ENCODE measurements at places on chromosomes 1 and 21. TPM values are rescaled to one million over a fixed set of nuclear protein-coding genes. Genes with fewer than 3 reads are reported as not detected.
A peak's percentile ranks its signal among the peaks of the same experiment; 100 is the strongest.

DNA sequence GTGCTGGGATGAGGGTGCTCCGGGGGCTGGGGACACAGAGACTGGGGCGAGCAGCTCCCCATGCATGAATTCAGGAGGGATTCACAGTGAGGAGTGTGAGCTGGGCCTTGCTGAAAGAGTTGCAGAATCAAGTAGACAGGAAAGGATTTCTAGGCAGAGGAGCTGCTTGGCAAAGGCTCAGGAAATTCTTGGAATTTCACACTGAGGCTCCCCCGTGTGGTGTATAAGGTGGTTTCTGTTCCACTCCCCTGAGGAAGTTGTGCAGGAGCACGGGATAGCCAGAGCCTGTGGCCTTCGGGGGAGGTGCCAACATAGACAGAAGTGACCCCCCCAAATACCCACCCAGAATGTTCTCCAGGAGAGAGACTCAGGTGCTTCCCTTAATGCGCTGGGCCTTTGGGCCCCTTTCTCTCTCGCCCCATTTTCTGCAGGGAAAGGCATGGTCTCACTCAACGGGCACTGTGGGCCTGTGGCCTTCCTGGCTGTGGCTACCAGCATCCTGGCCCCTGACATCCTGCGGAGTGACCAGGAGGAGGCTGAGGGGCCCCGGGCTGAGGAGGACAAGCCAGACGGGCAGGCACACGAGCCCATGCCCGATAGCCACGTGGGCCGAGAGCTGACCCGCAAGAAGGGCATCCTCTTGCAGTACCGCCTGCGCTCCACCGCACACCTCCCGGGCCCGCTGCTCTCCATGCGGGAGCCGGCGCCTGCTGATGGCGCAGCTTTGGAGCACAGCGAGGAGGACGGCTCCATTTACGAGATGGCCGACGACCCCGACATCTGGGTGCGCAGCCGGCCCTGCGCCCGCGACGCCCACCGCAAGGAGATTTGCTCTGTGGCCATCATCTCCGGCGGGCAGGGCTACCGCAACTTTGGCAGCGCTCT is 58.5 kb upstream of the ACTL8 start:
- no peak for DNase-seq

GRCh38 chr1:216710598-216711333 is 12.5 kb downstream of the ESRRG start:
- DNase-seq = no peak

The ELAVL4 gene
- total RNA-seq = not detected

DNA sequence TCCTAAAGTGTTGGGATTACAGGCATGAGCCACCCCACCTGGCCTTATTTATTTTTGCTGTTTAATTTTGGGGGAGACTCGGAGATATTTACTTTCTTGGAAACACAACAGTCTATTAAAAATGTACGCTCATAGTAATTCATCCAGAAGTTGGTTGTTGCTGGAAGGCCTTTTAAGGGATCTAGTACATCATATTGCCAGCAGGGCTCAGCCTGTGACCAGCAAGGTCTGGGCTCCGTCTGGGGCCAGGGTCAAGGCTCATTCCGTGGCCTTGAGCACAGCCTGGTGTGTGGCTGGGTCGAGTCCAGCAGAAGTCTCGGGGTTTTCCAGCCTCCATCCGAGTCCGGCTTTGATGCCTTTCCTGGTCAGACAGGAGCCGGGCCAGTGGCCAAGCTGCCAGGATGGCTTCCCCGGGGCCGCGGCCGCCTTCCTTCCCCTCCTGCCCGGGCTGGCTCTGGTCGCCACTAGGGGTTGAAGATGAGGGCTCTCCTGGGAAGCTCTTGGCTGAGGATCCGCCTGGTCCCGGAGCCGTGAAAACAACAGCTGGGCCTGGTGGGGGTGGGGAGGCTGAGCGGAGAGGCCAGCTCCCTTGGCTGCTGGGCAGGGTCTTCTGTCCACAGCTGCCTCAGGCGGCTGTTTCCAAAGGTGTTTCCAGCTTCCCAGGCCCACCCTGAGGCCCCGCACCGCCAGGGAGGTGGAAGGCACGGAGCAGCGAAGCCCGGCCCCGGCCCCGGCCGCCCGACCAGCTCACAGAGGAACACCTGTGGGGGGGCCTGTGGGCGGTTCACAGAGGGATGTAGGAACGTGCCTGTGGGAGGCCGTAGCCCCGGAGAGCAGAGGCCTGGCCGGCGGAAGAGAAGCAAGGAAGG is 5.1 kb upstream of the VWA1 start:
- no peak for DNase-seq

The PLA2G2F gene
- total RNA-seq = not detected

The TRAF3IP3 gene
- 53.6 TPM for total RNA-seq

DNA sequence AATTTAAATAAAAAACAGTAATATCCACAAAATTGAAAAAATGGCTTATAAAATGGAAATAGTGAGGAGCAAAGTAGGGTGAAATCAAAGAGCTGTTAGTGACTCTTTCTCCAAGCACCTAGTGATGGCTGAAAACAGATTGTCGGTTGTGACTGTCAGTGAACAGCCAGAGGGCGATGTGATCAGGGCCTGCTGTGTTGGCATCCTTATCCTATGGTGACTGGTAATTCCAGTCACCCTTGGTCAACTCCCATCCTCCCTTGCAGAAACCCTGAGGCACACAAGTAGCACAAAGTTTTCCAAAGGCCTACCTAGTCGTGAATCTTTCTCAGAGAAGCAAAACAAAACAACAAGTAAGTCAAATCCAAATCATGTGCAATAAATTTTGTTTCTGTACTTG is 599.8 kb upstream of the CXADR start:
- no peak for DNase-seq

DNA sequence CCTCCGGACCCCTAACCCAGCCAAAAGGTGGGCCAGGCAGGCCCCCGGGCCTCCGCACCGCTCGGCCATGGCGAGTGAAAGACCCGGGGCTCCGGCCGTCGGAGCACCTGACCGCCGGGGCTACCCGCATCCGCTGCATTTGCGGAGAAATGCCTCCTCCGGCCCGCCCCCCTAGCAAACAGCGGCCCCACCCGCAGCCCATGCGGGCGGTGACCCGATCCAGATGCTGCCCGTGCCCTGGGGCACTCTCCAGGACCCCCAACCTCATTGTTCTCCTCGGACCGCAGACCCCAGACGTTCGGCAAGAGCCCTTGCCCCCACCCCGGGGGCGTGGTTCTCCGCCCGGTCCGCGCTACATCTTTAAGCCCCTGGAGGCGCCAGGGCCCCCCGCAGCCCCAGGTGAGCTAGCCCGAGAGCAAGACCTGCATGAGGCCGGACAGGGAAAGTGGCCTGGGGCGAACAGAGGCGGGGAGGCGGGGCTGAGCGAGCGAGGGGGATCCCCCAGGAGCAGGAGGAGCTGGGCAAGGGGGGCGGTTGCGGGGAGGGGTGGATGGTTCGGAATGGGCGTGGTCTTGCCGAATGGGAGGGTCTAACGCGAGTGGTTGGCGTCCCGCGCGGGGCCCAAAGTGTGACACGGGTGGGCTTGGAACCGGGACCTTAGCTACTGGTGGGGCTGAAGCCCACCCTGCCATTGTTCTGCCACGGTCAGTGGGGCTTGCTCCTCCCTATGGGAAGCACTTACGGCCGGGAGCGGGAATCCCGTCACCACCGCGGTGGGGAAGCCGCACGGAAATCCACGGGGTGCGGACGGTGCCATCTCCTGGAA is 6.3 kb upstream of the CRYBG2 start:
- no peak for DNase-seq

The MYOG gene
- total RNA-seq = not detected

DNA sequence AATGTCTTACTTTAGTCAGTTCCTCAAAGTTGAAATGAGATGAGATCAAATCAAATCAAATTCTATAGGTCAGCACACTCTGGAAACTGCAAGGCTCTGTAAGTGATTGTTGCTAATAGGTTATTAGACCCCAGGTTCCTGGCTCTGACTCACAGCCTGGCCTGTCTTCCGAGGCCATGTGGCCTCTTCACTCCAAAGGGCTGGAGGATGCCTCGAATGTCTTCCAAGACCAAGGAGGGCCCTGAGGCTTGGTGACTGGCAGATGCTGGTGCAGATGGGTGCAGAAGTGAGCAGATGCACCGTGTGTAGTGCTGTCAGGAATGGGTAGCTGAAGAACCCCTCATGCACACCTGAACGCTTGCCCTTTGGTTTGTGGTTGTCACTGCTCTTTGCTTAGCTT is 113.4 kb downstream of the MAB21L3 start:
- DNase-seq = peak; percentile 35

DNA sequence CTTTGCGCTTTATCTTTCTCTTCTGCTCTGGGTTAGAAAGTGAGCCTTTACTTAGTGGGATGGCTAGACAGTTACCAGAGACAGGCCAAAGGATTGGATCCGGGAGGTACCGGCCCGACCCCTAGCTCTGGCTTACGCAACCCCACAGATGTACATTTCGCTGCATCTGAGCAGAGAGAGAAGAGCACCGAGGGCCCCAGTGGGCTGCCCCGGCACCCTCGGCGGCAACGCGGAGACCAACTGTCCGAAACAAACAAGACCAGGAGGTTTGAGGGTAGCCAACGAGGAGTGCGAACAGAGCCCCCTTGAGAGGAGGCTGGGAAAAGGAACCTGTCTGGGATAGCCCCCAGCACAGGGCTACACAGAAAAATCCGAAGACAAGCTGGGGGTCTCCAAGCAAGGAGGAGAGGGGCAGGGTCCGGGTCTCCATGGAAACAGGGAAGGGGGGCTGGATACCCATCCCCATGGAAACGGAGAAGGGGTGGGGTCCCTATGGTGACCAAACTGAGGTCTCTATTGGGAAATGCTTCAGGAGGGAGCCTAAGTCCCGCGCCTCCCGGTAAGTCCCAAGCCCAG is 373 bp downstream of the MTF1 start:
- DNase-seq = peak; percentile 32

- DNase-seq = no peak
Measured at GRCh38 chr1:59125676-59126320, 171.1 kb upstream of the FGGY start.

The CDK18 gene
- total RNA-seq = 24.1 TPM

DNA sequence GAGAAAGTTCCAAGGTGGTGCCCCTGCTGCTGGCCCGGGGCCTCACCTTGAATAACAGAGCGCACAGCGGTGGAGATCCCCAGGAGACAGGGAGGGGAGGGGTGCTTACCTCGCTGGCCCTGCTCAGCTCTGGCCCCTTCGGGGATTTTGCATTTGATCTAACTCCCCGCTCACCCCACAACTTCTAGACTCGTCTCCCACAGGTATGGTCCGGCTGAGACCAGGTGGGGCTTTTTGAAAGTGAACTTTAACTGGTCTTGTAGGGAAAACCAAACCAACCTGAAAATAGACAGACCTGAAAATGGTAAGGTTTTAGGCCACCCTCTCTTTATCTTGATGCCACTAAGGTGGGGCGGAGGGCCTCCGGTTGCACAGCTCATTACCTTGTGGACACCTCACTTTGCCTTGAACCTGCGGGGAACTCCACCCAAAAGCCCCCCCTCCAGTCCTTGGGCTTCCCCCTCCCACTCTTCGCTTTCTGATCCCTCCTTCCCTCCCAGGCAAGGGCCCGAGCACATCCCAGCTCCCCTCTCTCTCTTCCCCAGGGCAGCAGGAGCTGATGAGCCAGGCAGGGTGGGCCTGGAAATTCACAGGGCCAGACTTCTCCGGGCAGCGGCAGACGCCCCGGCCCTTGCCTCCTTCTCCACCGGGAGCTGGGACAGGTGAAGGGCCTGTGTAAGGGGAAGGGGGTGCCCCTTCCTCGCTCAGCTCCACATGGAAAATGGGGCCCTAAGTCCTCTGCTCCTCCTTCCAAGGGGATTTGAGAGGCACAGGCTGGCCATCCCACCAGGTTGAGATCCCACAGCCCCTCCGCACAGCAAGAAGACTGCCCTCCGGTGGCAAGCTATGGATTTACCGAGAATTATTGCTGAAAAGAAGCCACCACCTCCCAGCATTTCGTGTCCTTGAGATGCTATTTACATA is 16.1 kb downstream of the TNFRSF8 start:
- peak; percentile 70 for DNase-seq

DNA sequence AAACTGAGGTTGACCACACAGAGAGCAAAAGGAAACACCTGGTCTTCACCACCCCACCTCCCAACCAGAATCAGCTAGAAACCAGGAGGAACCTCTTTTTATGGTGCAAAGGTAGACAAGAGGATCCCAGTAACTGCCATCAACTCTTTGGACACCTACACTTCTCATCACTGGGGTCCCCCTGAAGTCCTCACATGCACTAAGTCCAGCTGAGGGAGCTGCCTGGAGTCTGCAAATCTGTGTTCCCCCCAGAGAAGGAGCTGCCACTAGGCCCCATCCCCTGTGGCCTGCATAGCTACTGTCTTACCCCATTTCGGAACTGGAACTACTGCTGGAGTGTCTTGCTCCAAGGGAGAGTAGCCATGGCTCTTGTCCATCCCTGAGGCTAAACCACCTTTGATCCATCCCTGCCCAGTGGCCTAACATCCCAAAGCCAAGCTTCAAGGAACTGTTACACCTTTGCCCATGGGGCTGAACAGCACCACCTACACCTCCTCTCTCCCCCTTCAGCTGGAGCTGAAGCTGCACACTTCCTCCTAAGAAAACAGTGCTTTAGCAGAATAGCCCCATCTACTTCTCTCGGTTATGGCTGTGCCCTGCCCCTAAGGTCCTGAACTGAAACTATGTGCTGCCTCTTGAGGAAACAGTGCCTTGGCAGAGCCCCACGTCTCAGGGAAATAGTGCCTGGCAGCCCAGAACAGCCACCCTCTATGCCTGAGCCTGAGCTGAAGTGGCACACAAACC is 85.4 kb upstream of the CD53 start:
- DNase-seq = peak; percentile 82

DNA sequence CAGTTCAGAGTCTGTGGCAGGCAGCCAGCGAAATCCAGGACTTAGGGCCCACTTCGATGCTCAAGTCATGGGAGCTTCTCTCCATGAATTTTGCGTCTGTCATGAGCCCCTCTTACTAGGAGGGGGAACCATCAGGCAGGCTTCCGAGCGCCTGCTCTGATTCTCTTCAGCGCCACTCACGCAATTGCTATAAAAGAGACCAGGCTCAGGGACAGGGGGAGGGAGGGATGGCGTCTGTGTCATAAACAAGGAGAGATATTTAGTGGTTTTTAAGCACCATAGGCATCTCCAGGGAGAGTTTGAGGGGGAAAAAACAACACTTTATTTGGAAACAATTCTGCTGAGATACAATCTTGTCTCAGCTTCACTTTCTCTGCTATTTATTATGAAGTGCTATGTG is 60.6 kb downstream of the NAV1 start:
- DNase-seq = no peak

DNA sequence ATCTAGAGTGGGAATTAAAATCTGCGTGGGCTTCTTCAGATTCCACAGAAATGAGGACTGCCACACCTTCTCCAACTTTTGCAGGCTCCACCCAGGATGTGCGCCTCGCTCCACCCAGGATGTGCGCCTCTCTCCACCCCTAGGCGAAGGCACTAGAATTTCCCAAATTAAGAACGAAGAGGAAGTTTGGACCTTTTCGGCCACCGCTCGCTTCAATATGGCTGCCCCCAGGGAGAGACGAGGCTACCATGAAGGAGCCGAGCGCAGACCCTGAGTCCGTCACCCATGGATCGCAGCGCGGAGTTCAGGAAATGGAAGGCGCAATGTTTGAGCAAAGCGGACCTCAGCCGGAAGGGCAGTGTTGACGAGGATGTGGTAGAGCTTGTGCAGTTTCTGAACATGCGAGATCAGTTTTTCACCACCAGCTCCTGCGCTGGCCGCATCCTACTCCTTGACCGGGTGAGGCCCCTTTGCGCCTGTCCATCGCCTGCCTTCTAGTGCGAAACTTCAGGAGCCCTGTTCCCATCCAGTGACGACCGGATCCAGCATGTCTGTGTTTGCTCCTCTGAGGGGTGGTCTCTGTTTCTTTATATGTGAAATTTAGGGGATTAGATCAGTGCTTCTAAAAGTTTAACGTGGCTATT is at the start of the genes CRYZ and TYW3:
CRYZ (minus strand) TSS at position 91 of the 644 bp plus-strand sequence. CDS start 8,229 bp downstream, outside the sequence.
TYW3 (plus strand) TSS at position 193 of the 644 bp plus-strand sequence; CDS start at position 286, 93 bp downstream.
- peak; percentile 87 for DNase-seq
